ENCODE measurements at places on chromosomes 3 and 15.

DNA sequence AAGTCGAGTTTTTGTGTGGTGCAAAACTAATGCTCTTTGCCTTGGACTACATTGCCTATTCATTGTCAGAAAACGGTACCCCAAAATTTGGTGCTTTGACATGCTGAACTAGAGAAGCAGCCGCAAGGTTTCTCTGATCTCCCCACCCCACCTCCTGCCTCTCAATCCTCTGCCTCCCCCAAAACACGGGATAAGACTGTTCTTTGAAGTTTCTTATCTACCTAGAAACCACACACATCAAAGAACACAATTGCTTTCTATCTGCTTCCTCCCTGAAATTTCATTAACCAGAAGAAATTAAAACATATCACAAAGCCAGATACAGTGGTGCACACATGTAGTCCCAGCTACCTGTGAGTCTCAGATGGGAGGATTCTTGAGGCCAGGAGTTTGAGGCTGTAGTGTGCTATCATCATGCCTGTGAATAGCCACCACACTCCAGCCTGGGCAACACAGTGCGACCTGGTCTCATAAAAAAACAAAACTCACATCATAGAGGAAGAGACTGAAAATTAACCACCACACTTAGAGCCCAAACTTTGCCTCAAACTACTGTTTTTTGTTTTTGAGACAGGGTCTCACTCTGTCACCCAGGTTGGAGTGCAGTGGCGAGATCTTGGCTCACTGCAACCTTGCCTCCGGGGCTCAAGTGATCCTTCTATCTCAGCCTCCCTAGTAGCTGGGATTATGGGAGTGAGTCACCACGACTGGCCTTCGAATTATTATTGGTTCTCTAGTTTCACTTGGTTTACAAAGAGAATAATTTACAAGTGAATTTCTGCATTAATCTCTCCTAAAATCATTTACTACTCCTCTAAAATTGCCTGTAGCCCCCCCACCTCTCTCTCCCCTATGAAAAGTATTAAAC, 2.7 kb upstream of the PCNP start:
- DNase-seq: no peak

- DNase-seq: no peak
Measured at GRCh38 chr15:90029024-90029423, 27.9 kb downstream of the ZNF710 start.

DNA sequence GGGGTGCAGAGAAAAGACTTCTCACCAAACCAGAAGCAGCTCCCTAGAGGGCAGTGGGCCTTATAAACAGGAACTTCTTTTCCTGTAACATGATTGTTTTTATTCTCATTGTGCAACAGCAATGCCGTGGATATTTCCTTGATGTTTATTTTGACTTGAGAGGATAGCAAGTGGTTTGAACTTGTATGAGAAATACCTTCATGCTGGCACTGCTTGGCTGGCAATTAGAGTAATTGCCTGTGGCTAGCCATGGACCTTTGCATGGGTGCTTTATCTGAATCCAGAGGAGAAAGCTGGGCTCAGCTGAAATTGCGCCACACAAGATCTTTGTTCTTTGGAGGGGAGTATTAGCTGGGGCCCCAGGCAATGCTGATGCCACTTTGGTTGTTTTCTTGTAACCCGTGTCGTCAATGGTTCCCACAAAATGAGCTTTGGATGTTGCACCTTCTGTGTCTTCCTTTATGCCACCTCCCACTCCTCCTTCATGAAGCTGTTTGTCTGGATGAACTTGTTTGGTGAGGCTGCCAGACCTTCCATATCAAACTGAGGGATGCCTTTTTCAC, 37.9 kb downstream of the CMTM8 start:
- DNase-seq: peak; percentile 38

DNA sequence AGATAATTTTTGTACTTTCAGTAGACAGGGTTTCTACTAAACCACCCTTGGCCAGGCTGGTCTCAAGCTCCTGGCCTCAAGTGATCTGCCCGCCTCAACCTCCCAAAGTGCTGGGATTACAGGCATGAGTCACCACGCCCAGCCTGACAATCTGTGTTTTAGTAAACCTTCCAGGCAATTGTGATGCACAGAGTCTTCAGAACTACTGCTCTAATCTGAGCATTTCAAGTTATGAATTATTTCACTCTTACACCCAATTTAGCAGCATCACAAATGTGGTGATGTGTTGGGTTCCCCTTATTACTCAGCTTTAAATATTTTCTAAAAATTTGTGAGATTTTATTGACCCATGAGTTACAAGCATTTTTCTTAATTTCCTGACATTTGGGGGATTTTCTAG, 94.4 kb downstream of the ULK4 start:
- no peak for DNase-seq

DNA sequence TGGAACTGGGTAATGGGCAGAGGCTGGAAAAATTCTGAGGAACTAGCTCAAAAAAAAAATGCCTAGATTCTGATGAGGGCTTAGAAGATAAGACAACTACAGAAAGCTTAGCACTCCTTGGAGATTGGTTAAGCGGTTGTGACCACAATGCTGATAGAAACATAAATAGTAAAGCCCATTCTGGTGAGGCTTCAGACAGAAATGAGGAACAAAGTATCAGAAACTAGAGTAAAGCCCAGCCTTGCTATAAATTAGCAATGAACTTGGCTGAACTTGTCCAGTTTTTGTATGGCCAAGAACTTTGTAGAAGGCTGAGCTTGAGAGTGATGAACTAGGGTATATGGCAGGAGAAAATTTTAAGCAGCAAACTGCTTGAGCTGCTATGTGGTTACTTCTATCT, 25.4 kb downstream of the GOLGB1 start:
- no peak for DNase-seq

DNA sequence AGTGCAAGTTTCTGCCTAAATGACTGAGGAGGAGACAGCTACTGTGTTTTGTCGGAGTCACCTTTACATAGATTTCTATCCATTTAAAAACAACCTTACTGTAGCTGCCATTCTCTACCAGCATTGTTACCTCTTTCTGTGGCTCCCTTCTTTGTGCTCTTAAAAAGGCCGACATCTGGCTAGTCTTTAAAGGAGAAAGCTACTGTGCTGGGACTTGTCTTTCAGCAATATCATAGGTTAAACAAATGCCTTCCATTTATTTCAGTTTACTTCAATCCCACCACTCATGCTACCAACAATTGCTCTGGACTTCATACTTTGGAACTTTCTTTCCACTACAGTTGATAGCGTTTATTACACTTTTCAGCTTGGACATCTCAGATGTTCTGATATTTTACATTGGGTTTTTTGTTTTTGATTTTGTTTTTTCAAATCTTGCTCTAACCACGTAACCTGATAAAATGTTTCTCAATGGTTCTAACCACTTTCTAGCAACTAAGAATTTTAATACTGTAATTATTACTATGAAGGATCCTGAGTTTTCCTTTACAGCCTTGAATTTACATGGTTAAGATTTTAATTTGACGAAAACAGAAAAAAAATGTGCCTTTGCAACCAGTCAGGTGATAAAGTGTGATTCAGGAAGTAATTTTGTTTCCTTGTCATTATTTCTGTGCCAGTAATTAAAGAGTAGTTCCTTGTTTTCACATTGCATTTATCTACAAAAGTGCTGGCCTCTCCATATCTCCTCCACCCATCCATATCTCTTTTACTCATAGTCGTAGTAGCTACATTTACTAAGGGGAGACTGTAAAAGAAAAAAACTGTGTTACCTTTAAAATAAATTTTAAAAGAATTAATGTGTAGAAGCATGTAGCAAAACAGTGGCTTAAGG, 1.3 kb upstream of the CBLB start:
- no peak for DNase-seq

DNA sequence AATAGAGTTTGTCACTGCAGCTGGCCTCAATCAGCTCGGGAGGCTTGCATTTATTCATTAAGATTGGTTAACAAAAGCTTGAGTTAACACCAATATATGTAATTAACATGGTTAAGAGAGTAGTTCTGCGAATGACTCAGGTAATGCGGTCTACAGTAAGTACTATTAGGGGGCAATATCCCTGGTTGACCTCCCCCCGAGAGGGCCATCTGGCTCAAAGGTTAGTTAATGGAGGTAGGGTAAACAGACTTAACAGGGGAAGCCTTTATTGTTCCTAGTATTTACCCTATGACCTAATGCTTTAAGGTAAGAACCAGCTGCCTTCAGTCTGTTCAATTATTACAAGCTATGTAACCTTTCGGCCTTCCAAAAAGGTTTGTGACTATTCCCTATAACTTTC, 403.3 kb upstream of the SGO1 start:
- peak; percentile 11 for DNase-seq

DNA sequence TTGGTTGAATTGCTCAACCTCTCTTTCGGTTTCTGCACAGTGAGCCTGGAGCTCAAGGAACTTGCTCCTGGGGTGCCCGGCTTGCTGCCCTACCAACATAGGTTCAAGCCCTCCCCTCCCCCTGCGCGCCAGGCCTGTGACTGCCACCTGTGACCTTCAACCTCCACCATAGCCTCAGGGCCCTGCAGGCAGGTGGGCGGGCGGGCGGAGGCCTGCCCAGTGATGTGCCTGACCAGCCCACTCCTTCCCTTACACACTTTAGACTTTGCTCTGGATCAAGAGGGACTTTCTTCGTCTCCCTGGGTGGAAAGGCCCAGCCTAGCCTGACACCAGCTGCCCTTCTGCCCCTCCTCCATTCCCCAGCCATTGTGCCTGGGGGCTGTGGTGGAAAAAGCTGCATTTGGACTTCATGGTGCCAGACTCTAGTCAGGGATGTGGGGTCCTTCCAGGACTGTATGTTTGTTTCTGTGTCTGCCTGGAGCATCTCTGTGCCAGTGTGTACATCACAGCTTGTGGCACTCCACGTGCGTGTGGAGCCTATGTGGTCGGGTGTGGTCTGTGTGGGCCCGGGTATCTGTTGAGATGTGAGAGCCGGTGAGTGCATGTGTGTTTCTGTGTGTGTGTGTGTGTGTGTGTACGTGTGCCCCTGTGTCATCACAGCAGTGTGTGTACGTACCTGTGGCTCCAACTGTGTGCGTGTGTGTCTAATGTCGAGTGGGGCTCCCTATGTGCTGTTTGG, 9.5 kb downstream of the PRKCD start:
- peak; percentile 2 for DNase-seq

DNA sequence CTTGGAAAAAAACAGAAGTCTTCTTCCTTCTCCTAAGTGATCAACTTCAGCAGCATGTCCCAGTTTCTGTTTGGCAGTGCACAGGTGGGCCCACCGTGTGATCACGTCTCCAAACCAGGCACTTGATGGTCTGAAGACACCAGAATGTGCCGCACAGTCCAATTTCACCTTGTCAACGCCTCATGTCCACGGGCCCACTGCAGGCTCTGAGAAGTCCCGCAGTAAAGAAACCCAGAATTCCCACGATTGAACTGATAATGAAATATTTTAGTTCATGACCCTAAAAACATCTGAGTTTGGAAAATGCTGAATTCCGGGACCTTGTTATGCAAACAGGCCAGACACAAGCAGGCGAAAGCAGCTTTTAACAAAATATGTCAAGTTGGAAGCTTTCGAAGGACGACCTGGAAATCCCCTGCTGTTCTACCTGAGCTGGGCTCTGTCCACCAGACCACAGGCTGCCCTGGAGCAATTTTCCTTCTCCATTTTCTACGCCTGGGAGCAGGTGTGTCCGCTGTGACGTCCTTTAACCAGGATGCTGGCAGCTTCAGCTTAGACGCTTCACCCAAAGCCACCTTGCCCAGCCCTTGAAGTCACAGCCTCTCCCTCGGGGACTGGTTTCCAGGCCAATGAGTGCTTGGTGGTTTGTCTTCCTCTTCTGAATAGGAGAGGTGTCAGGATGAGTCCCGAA, 167.8 kb upstream of the IQSEC1 start:
- DNase-seq: no peak

DNA sequence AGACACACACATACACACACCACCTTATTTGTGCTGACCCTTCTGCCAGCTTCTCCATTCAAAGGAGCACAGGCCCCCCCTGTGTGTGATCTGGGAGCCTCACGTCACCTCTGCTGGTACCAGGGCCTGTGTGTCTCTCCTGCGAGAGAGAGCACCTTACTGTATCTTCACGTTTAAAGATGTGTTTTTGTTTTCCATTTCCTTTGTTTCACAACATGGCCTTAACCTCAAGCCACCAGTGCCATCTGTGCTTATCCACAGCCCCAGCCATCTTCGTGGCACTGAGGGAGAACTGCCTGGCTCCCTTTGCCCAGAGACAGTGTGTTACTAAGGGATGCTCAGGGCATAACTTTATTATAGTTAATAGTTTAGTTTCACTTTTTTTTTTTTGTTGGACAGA, 52.3 kb downstream of the ABHD2 start:
- no peak for DNase-seq

DNA sequence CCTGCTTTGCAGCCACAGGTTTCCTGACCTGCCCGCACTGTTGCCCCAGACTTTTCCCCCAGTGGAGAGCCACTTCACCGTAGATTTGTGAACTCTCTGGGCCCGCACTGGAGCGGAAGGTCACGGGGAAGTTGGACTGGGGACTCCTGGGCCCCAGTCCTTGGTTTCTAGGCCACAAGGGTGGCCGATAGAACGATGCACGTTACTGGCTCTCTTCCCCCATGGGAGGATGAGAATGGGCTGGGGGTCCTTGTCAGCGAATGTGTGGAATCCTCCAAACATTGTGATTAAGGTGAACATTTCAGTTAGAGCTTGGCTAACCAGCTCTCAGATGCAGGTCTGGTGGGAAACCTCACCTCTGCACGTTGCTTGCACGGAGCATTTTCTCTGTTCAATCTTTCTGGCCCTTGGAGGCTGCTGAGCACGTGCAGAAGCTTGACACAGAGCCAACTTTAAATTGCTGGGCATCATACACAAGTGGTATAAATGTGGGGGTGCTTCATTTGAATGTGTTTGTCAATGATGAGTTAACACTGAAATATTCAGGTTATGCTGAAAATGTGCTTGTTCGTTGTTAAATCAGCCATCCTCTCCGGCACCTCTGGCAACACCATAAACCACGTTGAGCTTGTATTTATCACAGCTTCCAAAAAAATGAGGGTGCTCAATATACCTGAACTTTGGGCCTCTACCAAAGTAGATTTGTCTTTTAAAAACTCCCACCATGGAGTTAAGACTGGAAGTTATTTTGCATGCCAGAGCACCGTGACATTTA, 976 bp downstream of the DIS3L start:
- peak; percentile 91 for DNase-seq

DNA sequence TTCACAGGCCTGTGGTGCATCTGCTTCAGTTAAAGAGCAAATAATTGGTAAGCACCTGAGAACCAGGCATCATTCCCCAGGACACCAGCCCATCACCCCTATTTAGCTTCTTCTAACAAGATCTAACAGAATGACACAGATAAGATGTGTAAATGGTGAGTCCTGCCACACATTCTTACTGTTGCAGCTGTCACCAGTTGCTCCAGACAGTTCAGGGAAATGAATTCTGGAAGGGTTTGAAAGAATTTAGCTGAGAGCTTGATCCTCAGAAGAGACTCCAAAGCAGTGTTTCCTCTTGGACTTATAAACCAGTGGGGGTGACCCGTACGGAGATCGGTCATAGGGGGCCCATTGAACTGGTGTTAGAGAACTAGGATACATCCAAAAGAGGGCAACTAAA, 238.0 kb downstream of the MEX3B start:
- DNase-seq: no peak
